Fibroblast of skin of left biceps (primary cell): ENCODE measurements at places on chromosomes 13 and 19.

- DNase-seq = no peak
Observed at GRCh38 chr19:50796634-50797428, 6.6 kb downstream of the ACP4 start.

DNA sequence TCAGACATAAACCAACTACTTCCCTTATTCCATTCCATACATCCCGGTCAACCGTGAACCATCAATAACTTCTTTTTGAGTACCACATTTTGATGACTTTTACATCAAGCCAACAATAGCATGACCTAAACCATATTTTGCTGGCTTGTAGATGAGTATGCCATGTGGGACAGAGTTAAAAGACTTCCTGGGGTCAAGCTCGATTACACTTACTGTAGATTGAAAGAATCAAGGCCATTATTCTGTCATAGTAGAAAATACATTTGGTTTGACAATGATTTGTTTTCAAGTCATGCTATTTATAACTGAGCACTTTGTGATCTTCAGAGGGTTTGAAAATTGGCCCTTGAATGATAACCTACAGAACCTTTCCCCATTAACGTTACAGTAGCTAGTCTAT lies 1086.9 kb upstream of the PCDH20 start:
- no peak for DNase-seq

DNA sequence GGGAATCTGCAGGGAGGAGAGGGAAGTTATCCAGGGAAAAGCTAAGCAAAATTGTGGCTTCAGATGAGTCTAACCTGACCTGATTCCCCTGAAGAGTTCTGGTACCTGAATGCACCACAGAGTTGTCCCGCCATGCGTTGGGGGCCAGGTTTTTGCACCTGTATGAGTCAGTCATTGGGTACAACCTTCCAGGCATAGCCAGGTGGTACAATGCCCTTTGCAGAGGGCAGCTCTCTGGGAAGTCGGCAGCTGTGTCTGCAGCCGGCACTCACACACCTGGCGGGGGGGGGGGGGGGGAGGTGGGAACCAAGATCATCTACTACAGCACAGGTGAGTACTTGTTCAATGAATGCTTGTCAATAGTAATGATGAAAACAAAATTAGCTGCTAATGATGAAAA lies 52.5 kb upstream of the GTF3A start:
- no peak for DNase-seq

DNA sequence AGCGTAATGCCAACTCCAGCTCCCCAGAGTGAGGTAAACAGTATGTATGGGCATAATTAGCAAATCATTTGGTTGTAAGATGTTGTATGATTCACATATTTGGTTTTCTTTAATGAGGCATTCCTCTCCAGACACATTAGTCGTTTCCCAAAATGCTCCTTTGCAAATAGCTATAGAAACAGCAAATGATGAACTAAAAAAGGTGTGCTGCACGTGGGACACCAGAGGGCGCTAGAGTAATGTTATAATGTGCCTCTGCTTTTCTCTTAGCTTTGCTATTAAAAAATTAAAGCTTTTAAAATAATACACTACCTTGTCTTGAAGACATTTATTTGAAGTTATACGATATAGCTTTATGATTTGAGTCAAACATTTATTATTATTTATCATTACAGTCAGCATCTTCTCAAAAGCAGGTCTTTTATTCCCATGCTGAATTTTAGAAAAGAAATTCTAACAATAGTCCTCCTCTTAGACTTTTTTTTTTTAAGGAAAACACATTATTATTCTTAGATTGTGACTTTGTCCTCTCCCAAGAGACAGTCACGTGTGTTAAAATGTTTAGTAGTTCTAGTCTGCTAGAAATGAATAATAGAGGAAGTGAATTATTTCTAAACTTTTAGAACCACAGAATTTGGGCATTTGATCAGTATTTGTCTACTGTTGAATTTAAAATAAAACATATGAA lies 121.6 kb upstream of the FRY start:
- DNase-seq = peak; percentile 28

GRCh38 chr13:95039415-95039814 lies 261.8 kb downstream of the ABCC4 start:
- DNase-seq = no peak

- no peak for DNase-seq
Observed at GRCh38 chr19:16069813-16070365, 6.4 kb upstream of the TPM4 start.

DNA sequence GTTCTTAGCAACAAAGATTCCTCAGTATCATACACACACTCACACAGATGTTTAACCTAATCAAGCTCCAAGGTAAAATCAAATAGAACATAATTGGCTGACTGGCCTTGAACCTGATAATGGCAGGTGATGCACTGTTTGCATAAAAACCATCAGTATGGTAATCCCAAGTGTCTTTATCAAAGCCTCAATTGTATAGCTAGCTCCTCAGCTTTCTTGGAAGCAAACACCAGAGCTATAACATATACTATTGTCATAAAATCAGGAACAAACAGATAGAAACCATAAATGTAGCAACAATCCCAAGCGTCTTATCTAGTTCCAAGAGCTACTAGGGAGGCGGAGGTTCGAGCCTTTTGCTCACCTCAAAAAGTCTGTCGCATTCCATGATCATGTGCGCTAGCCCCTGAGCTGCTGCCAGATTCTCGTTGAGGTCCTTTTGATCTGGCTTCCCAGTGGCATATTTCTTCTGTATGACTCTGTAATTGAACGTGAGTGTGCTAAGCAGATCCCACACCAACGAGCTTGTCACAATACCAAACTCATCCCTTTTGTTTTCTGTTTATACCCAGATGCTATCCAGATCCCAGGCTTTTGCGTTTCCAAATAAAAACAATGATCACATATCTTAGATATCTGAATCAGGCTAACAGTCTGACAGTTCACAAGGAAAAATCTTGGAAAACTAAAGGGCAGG lies 95.3 kb downstream of the KL start:
- DNase-seq = no peak

DNA sequence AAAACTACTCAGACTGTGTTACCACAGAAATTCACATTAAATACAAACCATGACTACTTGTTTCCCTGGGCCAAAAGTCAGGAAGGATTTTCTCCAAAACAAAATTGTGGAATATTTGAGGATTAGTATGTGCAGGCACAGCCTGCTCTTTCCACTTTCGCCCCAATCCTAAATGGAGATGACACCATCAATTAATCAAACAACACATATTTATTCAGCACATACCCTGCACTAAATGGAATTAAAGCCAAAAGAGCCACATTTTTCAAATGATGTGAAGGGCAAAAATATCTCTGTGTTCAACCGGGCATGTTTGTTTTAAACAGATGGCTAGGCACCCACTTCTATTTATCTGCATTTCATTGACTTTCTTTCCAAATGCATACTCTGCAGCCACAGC lies 523.1 kb downstream of the DCT start:
- no peak for DNase-seq

DNA sequence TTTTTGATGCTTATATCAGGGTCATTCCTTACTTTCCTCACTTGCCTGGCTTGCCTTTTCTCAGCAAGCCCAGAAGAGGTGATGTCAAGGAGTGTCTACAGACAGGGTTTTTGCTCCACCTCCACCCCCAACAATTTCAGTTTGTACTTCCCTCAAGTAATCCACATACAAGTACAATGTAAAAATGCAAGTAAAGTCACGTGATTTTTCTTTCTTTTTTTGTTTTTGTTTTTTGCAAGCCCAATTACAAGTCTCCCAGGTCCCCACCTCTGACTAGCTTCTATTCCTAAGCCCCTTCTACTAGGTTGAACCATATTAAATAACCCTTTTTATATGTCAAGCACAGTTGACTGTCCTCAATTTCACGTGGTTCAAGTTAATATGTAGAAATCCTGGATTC lies 579.6 kb downstream of the DIAPH3 start:
- DNase-seq = no peak

- DNase-seq = peak; percentile 51
Observed at GRCh38 chr13:99067159-99067985, 89.5 kb upstream of the DOCK9 start.

DNA sequence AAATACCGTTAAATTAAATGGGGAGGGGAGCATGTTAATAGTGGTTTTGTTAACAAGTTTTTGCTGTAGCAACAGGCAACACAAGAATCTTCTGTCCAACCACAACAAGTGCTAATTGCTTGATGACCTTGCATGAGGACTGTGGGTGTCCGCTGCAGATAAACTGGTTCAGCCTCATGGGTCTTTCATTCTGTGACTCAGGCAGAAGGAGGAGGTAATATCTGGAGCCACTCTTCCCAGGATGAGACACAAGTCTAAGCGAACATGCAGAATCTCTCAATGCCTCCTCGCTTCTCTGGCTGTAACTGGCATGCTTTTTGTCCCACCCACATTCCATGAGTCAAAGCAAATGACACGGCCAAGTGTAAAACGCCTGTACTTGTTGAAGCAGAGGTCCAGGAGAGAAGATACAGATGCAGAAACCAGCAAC lies 56.6 kb upstream of the MYO16 start:
- DNase-seq = no peak

- DNase-seq = no peak
Observed at GRCh38 chr19:42216653-42217519, 591 bp downstream of the DEDD2 start.

DNA sequence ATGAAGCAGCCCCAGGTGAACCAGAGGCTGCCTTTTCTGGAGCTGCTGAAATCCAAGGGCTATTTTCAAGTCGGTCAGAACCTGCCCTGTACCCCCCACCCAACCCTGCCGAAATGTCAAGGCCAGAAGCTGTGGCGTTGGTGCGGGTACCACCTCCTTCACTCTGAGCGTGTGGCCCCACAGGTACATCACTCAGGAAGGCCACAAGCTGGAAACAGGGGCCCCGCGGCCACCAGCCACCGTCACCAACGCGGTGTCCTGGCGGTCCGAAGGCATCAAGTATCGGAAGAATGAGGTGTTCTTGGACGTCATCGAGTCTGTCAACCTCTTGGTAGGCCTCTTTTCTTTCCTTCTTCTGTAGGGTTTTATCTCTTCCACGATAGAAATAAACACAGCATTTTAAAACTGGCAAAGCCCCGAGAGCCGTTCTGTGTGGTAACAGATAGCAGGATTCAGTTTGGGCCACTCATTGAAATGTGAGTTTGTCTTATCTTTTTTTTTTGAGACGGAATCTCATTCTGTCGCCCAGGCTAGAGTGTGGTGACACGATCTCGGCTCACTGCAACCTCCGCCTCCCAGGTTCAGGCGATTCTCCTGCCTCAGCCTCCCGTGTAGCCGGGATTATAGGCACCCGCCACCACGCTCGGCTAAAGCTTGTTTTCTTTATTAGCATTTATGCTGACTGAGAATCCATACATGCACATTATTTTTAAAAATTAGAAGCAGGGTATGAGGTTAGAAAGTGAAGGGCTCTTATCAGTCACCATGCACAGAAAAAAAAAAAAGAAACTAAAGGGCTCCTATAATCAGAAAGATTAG lies 11.3 kb downstream of the AP1M1 start:
- DNase-seq = no peak

DNA sequence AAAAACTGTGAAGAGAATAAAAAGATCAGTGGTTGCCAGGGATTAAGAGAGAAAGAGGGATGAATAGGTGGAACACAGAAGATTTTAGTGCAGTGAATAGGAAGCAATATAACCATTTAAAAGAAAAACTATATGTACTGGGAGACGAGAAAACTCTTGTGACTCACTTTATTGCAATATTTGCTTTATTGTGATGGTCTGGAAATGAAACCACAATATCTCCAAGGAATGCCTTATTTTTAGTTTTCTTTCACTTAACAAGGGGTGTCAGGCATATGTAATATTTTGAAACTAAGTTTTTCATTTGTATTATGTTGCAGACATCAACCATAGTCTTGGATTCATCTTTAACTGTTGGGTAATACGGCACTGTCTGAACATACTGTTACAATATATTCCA lies 1308.2 kb downstream of the PCDH9 start:
- DNase-seq = peak; percentile 33

GRCh38 chr13:37118016-37118415 lies 12.6 kb upstream of the CSNK1A1L start:
- no peak for DNase-seq

GRCh38 chr19:41804336-41804735 lies 7.9 kb downstream of the CEACAM3 start:
- DNase-seq = no peak

DNA sequence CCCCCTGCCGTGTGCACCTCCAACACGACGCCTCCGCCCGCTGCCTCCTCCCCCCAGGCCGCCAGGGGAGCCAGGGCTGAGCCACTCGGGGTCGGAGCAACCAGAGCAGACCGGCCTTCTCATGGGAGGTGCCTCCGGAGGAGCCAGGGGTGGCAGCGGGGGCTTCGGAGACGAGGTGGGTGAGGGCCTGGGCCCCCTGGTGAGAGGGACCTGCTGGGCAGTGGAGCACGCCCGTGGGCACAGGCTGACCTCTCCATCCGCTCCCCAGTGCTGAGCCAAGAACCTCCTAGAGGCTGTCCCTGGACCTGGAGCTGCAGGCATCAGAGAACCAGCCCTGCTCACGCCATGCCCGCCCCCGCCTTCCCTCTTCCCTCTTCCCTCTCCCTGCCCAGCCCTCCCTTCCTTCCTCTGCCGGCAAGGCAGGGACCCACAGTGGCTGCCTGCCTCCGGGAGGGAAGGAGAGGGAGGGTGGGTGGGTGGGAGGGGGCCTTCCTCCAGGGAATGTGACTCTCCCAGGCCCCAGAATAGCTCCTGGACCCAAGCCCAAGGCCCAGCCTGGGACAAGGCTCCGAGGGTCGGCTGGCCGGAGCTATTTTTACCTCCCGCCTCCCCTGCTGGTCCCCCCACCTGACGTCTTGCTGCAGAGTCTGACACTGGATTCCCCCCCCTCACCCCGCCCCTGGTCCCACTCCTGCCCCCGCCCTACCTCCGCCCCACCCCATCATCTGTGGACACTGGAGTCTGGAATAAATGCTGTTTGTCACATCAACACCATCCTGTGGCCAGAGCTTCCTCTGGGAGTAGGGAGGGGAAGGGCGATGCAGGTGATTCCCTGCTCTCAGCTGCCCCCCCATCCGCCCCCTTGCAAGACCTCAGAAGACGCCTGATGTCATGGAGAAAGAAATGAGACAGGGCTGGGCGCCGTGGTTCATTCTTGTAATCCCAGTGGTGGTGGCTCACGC lies 12.0 kb downstream of the BCAM start:
- DNase-seq = no peak

DNA sequence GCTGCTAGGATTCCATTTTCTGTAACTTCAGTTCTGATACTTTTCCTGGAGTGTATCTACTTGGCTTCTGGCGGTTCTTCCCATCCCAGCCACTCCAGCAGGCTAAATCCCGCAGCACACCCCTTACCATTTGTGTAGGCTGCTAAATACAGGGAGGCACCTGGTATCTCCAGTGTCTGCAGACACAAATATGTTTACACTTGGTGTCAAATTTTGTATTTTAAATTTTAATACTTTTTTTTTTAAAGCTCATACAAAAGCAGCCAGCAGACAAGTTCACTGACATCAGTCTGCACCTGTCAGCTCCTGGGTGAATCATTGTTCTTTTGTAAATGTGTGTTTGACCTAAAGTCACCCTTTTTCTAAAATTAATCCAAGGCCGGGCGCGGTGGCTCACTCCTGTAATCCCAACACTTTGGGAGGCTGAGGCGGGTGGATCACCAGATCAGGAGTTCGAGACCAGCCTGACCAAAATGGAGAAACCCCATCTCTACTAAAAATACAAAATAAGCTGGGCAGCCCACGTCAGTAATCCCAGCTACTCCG lies 3.4 kb upstream of the ZSCAN4 start:
- no peak for DNase-seq
